ENCODE measurements at places on chromosomes 5 and 9.

DNA sequence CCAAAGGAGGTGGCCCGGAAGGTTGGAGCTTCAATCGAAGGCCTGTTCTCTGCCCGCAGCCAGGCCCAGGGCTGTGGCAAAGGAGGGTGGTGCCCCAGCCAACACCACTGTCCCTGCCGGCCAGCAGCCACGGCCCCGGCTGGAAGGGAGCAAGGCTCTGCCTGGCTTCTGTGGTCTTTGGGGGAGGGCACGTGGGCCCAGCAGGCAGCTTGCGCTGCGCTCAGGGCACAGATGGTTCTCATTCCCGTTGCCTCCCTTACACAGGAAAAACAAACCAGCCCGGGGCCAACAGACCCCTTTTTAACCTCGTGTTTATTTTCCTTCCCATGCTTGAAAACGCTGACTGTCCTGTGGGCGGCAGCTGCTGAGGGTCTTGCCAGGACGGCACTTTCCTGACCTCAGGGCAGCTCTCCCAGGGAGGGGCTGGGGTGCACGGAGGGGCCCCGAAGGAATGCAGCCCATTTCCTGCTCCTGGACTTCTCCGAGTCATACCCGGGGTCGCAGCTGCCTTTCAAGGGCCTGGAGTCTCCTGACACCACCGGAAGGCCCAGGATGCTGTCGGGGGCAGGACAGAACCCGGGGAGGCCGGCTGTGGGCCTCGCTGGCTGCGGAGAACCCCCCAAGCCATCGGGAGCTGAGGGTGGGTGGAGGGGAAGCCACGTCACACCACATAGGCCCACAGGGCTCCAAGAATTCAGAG is 1.1 kb upstream of the GPSM1 start:
- DNase-seq: peak; percentile 98

DNA sequence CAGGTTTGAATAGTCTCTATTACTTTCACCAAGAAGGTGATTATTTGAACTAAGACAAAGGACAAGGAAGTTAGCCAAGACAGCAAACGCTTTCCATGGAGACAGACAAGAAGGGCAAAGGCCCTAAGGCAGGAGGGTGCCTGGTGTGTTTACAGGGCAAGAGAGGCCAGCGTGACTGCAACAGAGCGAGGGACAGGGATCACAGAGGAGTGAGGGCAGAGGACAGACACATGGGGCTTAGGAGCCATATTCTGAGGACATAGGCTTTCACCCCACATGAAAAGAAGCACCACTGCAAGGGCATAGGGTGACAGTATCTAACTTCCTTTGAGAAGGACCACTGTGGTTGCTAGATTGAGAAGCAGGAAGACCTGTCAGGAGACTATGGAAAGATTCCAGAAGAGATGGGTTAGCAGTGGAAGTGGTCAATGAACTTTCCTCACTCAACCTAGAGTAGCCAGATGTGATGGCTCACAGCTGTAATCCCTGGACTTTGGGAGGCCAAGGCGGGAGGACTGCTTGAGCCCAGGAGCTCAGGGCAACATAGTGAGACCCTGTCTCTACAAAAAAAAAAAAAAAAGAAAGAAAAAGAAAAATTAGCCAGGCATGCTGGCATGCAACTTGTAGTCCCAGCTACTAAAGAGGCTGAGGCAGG is 5.0 kb upstream of the HAVCR1 start:
- DNase-seq: no peak

- DNase-seq: peak; percentile 52
Measured at GRCh38 chr9:15231788-15232635, 75.0 kb downstream of the TTC39B start.

DNA sequence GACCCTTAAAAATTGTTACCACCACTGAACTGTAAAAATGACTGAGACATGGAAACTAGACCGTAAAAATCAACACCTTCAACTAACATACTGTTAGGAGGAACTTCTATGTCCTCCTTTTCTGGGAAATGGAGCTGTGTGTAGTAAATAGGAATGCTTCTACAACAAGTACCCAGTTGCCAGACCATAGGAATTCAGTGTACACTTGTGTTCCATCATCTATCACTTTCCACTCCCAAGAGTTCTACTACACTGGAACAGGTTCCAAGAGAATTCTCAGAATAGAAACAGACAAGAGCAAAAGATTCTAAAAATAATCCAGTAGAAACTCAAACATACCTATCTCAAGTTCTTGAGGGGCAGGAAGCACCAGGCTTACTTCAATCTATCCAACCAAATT is 23.6 kb downstream of the UBAP2 start:
- no peak for DNase-seq

- DNase-seq: no peak
Measured at GRCh38 chr5:116566251-116566650, 8.4 kb downstream of the SEMA6A start.

DNA sequence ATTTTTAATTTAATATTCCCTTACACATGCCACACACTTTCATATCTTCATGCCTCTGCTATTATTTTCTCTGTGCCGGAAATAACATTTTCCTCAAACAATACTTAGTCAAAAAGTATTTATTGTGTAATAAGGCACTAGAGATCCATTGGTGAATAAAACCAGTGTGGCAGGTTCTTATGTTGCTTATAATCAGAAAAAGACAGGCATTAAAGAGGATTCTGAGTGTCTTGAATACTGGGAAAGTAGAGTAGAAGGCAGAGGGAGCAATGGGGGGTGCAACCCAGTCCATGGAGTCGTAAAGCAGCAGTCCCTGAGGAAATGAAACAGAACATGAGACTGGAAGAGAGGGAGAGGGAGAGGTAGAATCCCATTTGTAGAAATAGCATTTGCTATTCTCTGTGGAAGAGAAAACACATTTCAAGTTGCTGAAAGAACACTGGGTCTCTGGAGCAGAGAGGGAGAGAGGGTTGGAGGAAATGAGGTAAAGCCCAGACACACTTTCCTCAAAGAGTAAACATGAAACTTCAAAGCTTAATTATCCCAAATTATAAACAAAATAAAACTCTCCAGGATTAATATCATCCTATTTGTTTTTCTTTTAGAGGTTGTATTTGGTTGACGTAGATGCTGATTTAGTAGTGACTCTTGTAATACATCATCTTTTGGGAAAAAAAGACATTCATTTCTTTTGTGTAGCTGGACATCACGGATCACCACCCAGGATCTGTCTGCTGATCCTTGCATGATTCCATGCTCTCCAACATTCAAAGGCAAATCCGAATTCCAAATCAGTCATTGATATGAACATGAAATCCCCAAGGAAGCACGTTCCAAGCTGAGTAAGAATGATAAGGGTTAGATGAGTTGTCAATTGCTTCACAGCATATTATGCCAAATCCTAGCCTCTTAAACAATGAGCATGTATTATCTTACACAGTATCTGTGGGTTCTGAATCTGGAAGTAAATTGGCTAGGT is 37.4 kb upstream of the GRAMD2B start:
- DNase-seq: no peak

Data from foreskin fibroblast (primary cell).